ENCODE measurements at places on chromosomes 4 and X.

- DNase-seq = no peak
Measured at GRCh38 chr4:143743591-143743990, 43.1 kb upstream of the FREM3 start.

DNA sequence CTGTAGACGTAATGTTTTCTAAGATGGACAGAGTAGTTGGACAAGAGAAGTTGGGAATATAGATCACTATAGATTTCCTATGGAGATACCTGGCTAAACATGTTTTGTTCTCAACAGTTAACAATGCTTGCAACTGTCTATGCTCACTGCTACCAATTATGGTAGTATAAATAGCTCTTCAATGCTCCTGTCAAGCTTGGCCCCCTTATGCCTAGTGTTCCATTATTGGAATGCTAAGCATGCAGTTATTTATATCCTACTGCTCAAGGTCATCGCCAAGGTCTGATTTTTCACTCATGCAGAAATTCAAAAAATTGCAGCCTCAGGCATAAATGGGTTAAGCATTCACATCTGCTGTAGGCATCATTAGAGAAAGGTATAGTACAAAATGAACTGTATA lies 519.0 kb downstream of the IL15 start:
- no peak for DNase-seq

- DNase-seq = no peak
Measured at GRCh38 chr4:118280501-118281218, 72.1 kb downstream of the PRSS12 start.

- no peak for DNase-seq
Measured at GRCh38 chr4:30763321-30763727, 43.2 kb downstream of the PCDH7 start.

DNA sequence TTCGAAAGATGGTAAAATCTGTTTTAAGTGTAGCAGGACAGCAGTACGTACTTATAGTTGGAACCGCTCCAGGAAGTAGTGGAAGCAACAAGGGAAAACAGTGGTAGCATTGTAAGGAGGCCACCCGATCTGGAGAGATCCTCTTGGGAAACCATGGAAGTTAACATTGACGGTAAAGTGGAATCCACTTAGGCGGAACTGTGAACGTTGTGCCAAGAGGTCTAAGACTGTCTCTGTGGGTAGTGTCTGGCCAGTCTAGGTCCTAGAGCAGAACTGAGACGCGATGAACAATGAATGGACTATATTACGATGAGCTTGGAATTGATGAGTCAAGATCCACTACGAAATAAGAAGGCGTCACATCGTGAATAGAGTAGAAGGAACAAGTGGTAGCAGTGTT lies 124.0 kb downstream of the TENM3 start:
- DNase-seq = no peak

GRCh38 chrX:38400389-38400910 lies 48.0 kb downstream of the OTC start:
- no peak for DNase-seq

DNA sequence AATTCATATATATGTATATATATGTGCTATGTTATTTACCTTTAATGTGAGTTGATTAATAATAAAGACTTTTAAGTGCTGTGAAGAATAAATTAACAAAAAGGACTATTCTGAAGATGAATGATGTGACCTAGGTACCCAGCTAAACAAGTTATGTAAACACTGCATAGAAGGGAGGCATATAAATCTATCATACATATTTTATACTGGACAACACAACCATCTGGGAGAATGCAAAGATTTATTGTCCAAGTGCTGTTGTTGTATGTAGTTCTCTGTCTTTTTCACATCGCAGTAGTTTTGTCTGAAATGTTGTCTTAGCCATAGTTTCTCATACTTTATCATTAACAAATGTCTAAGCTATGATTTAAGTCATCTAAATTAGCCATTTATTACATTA lies 337.6 kb downstream of the PCDH18 start:
- no peak for DNase-seq

DNA sequence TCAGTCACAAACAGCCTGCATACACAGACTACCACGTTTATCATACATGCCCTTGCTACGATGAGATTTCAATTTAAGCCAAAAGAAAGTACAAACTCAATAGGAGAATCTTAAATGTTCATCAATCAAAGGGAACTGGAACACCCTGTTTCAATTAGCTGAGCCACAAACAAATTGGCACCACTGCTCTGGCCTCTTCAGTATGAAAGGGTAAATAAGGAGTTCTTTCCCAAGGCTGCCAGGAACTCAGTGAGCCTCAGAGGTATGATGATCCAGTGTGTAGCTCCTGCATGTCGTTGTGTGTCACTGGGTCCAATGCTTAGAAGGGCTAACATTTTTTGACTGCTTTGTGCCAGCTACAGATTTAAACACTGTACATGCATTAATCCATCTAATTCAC lies 5.4 kb downstream of the RNF150 start:
- DNase-seq = no peak

DNA sequence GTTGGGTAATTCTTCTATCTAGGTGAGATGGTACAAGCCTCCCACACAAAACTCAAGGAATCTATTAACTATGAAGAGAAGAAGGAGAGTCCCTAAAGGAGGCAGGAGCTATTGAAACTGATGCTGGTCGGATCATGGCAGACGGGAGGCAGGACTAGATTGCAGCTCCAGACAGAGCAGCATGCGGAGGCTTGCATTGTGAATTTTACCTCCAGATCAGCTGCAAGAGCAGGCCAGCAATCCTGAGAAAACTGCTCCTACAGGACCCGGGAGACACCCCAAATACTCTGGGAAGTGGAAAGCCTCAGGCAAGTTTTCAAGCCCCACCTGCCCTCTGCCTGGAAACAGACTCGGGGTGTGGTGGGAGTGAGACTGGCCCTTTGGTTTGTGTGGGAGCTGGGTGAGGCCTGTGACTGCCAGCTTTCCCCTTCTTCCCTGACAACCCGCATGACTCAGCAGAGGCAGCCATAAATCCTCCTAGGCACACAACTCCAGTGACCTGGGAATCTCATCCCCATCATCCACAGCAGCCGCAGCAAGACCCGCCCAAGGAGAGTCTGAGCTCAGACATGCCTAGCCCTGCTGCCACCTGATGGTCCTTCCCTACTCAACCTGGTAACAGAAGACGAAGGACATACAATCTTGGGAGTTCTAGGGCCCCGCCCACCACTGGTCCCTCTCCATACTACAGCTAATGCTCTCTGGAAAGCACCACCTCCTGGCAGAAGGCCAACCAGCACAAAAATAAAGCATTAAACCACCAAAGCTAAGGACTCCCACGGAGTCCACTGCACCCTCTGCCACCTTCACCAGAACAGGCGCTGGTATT lies 30.9 kb downstream of the GATB start:
- DNase-seq = no peak

- no peak for DNase-seq
Measured at GRCh38 chr4:137623013-137623412, 90.7 kb upstream of the PCDH18 start.

GRCh38 chr4:22030307-22030706 lies 81.7 kb upstream of the KCNIP4 start:
- DNase-seq = no peak

DNA sequence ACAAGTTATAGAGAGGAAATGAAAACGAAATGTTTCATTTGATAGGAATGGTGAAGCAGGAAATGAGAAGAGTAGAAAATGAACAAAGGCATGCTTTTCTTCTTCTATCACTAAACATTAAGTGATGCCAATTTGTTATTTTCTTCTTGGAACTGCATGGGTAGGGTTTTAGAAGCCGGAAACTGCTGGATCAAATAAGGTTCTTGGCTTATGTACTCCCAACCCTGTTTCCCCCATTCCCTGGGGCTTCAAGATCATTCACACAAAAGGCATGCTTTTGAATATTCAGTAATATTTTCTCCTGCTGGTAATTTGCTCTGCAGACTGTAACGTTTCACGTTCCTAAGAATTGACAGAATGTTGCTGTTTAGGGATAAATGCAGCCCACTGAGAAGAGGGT lies 224.1 kb downstream of the NLGN4X start:
- no peak for DNase-seq
